Hepatic stellate cell (primary cell): ENCODE measurements at places on chromosomes 12 and 14.

GRCh38 chr12:128474916-128475315, 207.9 kb downstream of the TMEM132C start:
- DNase-seq: no peak

- no peak for DNase-seq
Observed at GRCh38 chr14:23481979-23482822, 12.7 kb downstream of the NGDN start.

GRCh38 chr14:36129181-36129580, 47.3 kb downstream of the PTCSC3 start:
- no peak for DNase-seq

DNA sequence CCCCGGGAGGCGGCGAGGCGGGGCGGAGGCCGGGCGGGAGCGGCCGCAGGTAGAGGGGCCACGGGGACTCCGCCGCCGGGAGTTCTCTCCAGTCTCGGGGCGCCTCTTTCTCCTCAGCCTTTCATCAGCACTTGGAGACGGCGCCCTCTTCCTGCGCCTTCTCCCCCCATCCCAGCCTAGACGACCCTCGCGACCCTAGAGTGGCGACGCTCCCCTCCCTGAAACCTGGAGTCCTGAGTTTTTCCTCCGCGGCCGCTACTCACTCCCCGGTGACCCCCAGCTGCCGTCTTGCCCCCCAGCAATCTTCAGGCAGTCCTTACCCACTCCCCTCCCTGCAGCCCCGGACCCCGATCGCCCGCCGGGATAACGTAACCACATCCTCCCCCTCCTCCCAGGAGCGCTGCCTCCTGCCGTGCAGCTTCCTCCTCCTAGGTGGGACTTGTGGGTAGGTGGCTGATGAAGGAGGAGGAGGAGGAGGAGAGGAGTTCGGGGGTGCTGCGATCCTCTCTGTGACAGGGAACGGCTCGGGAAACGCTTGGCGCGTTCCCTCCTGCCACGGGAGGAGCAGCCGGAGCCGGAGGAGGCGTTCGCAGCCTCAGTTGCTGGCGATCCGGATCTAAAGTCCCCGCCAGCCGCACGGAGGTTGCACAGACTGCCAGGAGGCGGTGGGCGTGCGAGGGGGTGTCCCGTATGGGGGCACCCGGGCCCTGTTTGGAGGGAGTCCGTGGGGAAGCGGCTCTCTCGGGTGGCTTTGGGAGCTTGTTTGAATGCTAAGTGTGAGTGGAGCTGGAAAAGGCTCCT, 891 bp downstream of the PLEKHA5 start:
- peak; percentile 34 for DNase-seq

DNA sequence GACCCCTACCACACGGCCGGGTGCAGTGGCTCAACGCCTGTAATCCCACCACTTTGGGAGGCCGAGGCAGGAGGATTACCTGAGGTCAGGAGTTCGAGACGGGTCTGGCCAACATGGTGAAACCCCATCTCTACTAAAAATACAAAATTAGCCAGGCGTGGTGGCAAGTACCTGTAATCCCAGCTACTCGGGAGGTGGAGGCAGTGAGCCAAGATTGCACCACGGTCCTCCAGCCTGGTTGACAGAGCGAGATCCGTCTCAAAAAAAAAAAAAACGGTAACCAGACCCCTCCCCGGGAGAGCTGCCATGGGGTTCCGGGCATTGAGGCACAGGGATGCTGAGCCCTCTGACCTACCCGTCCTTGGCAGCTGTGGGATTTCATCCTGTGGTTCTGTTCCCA, 21.8 kb downstream of the BCL7A start:
- DNase-seq: no peak

GRCh38 chr14:96817750-96818666, 20.8 kb downstream of the VRK1 start:
- DNase-seq: no peak

GRCh38 chr12:12491606-12492005, 71.1 kb downstream of the DUSP16 start:
- no peak for DNase-seq

DNA sequence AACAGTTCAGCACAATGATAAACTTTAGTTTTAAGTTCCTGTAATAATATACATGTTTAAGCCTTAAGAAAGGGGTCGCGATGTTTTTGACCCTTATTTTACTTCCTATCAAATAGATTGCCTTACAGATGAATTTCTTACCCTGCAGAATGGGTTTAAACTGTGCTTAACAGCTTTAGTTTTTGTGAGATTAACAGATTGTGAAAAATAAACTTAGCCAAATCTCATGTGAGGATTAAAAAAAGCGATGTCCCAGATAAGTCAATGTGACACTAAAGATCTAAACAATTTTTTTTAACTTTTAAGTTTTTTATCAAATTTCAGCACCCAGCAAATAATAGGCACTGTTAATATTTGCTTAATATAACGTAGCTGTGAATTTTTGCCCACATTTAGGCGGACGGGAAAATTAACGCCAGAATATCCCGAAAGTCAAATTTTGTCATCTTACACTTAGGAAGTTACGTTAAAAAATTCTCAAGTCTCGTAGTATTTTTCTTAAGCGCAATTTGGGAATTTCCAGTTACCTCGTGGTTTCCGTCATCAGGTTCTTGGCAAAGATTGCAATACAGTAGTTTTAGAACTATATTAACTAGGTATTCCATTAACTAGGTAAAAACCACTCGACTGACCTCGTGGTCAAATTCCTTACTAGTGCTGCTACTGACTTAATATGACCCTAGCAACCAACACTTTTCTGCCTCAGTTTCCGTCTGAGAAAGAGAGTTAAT, 1.2 kb downstream of the HNRNPC start:
- no peak for DNase-seq

GRCh38 chr12:108633534-108634248, at the start of gene SELPLG:
Gene SELPLG (minus strand): TSS chr12:108633894. CDS start chr12:108624307, 9,587 bp downstream.
- no peak for DNase-seq

- DNase-seq: no peak
Observed at GRCh38 chr12:76568888-76569551, 9.4 kb upstream of the OSBPL8 start.

DNA sequence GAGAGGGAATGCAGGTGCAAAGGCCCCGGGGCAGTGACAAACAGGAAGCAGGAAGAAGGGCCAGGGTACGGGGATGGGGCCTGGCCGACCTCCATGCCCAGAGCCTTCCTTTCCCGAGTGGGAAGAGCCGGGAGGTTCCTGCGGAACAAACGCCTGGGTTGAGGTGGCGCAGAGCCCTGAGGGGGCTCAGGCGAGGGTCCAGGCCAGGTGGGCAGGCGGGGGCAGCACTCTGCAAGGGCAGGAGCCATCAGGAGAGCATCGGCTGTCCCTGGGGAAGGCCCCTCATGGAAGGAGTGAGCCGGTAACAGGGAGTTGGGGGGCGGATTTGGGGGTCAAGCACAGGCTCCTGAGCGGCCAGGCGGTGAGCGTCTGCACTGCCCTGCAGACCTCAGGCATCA, 18.1 kb upstream of the FBRSL1 start:
- DNase-seq: no peak

- no peak for DNase-seq
Observed at GRCh38 chr12:63042646-63043045, 107.7 kb upstream of the PPM1H start.

GRCh38 chr12:83769151-83769550, 1082.4 kb downstream of the TMTC2 start:
- DNase-seq: no peak

- DNase-seq: peak; percentile 21
Observed at GRCh38 chr12:67433385-67434175, 164.4 kb downstream of the CAND1 start.

DNA sequence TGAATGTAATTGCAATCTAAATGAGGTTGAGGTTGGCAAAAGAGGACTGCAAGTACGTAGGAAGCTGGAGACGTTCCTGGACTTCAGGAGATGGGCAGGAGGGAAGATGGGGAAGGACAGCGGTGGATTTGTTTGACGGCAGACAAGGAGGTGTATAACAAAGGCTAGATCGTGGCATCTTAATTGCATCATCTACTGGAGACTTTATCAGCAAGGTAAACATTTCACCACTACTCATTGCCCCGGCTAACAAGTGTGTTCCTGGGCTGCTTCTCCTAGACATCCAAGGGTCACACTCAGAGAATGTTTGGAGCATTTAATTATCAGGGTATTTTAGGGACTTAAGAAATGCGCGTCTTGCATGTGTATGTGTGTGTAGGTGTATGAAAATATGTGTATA, 128.5 kb downstream of the KCNK10 start:
- no peak for DNase-seq

GRCh38 chr14:77241955-77242354, 29.1 kb downstream of the NGB start:
- DNase-seq: no peak

GRCh38 chr12:21677204-21677603, 19.6 kb upstream of the LDHB start:
- no peak for DNase-seq

- DNase-seq: peak; percentile 26
Observed at GRCh38 chr12:81450920-81451739, 308.0 kb downstream of the PPFIA2 start.

DNA sequence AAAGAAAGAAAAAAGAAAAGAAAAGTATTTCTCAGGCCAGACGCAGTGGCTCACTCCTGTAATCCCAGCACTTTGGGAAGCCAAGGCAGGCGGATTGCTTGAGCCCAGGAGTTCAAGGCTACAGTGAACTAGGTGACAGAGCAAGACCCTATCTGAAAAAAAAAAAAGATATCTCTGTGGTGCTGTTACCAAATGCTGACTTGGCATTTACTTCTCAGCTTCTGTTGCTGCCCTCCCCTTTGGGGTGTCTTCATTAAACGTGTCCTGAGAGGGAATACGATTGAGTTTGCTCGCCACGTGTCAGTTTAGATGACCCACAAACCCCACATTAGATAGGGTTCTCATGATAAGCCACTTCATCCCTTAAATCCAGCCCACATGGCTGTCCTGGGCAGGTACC, 4.4 kb upstream of the POLR3B start:
- no peak for DNase-seq

- no peak for DNase-seq
Observed at GRCh38 chr12:30016540-30017055, 232.9 kb upstream of the TMTC1 start.
